Putamen (tissue), 1 donor: ENCODE measurements at places on chromosomes 4 and X.

- DNase-seq, result no peak
These were observed 34.5 kb upstream of the CDKN2AIP start for GRCh38 chr4:183409934-183410333.

DNA sequence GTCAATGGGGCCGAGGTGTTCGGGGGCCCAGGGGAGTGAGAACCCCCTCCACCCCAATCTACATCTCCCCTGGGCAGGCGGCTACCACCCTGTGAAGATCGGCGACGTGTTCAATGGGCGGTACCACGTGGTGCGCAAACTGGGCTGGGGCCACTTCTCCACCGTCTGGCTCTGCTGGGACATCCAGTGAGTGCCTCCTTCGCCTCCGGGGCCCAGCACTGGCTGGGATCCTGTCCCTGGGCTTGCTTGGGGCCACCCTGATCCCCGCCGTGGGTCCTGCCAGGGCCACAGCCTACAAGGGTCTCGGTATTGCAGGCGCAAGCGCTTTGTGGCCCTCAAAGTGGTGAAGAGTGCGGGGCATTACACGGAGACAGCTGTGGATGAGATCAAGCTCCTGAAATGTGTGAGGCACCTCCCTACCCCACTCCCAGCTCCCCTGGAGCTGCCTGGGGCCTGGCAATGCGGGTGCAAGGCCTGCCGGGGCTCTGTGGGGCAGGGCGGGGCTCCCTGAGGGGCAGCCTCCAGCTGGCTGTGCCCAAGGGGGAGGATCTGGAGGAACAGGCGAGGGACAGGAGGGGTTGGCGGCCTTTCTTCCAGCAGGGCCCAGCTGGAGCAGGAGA lies 697 bp downstream of the SRPK3 start:
- no peak for DNase-seq

DNA sequence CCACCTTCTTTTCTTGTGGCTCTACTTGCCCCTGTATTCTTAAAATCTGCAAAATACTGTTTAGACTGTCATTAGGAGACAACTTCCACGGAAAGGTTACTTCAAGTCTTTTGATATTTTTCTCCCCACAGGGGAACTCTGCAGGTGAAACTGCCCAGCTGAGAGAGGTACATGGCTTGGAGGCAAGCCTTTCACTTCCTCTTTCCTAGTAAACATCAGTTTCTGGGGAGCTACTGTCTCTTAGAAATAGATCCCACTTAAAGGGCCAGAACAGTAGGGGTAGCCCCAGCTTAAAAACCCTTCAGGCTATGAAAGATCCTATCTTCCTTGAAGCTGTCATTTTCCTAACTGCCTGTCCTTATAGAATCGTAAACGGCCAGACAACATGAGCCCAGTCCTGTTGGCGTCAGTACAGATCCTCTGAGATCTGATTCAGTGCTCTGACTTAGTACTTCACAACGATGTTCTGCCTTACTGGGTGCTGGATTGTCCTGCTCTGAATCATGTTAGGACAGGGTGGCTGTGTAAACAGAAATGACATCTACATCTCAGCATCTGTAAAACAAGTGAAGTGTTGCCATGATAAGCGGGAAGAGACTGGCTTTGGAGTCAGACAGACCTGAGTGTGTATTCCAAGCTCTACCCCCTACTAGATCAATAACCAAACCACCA lies 102.1 kb downstream of the ITIH6 start:
- no peak for DNase-seq

GRCh38 chr4:2072971-2073807 lies 14.1 kb downstream of the NAT8L start:
- DNase-seq, result no peak

- DNase-seq, result no peak
These were observed 16.4 kb upstream of the HSFX1 start for GRCh38 chrX:149757206-149758067.

DNA sequence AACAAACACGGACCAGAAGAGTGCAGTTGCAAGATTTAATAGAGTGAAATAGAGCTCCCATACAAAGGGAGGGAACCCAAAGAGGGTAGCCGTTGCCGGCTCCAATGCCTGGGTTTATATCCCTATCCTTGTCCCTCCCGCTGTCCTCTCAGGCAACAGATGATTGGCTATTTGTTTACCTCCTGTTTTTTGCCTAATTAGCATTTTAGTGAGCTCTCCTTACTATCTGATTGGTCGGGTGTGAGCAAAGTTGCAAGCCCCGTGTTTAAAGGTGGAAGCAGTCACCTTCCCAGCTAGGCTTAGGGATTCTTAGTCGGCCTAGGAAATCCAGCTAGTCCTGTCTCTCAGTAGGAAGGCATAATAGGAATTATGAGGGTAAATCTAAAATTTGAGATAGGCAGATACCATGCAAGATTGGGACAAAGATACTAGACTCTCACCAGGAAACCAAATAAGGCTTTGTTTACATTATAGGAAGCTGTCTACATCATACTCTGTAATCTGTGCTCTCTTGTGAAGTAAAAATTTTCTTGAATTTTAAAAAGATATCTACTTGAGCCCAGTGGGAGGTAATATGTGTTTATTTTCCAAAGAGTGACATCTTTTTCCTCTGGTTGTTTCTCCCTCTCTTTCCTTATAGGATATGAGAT lies 65.9 kb downstream of the ATP10D start:
- no peak for DNase-seq

GRCh38 chr4:153421941-153422340 lies 44.2 kb upstream of the TMEM131L start:
- DNase-seq, result no peak

- no peak for DNase-seq
These were observed 3.2 kb downstream of the SLC9A7 start for GRCh38 chrX:46755671-46756070.

DNA sequence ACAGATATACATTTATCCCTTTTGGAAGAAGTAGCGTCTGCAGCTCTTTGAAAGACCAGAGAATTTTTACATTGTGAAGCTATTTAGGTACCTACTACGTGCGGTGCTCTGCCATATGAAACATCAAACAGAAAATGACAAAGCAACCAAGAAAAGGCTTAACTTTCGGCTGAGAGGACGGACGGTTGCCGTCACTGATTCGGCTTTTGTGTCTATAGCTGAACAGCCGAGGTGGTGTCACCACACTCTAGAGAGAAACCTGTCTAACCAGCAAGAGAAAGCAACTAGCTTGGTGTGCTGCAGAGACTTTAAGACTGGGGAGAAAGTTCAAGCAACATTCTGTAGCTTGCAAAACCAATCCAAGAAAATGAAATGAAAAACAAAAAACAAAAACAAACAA lies 145.5 kb downstream of the SHOX start:
- no peak for DNase-seq

- no peak for DNase-seq
These were observed 17.7 kb upstream of the ASB5 start for GRCh38 chr4:176286728-176287127.

- DNase-seq, result no peak
These were observed 22.7 kb upstream of the ACSL1 start for GRCh38 chr4:184848510-184848909.

GRCh38 chrX:140733766-140734342 lies 24.3 kb downstream of the LINC00632 start:
- peak; percentile 53 for DNase-seq

DNA sequence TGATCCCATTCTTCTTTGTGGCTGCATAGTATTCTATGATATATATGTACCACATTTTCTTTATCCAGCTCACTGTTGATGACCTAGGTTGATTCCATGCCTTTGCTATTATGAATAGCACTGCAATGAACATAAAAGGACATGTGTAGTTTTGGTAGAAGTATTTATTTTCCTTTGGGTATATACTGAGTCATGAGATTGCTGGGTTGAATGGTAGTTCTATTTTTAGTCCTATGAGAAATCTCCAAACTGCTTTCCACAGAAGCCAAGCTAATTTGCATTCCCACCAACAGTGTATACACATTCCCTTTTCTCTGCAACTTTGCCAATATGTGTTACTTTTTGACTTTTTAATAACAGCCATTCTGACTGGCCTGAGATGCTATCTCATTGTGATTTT lies 278.3 kb downstream of the PCDH18 start:
- no peak for DNase-seq

- DNase-seq, result no peak
These were observed 69.5 kb downstream of the IL15 start for GRCh38 chr4:141705747-141706377.

DNA sequence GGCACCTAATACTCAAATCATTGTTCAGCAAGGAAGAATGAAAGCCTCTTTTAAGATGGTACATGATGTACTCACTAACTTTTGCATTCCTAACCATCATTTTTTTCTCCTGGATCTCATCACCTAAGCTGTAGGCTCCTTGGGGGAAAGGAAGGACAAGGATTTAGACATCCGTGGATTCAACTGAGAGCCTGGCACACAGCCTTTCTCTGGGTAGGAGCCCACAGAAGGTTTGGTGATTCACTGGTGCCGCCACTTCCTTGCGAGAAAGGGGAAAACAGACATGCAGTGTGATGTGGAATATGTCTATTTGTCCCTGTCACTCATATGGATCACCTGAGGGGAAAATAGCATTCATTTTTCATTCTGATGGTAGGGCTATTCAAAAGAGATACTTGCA lies 147.3 kb downstream of the PCDH7 start:
- no peak for DNase-seq

- DNase-seq, result no peak
These were observed 115.1 kb downstream of the PPP3CA start for GRCh38 chr4:101232074-101232776.

- no peak for DNase-seq
These were observed 147.1 kb downstream of the CAMK2D start for GRCh38 chr4:113614414-113614813.

GRCh38 chr4:121950680-121951520 lies 960 bp downstream of the TRPC3 start:
- DNase-seq, result no peak

GRCh38 chrX:18833071-18833731 lies 125.8 kb downstream of the PPEF1 start:
- no peak for DNase-seq

- DNase-seq, result no peak
These were observed 26.5 kb downstream of the HS3ST1 start for GRCh38 chr4:11402192-11402591.

DNA sequence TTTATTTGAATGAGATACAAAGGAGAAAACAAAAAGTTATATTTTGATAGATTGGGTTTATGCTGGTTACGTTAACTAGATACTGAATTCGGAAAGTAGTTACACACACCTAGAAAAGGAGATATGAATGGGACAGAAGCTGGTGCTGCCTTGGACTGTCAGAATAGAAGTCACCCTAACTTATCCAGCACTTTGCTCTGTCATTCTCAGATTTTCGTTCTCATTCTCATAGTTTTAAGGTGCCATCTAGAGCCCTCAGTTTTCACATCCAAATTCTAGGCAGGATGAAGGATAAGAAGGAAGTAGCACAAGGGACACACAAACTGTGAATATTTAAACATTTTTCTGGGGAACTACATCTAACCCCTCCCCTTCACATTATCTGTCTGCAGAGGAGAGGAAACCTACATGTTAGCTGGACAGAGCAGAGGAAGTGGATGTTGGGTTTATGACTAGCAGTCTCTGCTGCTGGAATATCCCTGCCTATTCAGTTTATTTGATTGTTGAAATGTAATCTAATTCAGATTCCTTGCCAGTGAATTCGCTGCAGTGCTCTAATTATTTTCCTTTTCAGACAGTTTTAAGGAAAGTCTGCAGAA lies 521.9 kb downstream of the FAT4 start:
- DNase-seq, result no peak

DNA sequence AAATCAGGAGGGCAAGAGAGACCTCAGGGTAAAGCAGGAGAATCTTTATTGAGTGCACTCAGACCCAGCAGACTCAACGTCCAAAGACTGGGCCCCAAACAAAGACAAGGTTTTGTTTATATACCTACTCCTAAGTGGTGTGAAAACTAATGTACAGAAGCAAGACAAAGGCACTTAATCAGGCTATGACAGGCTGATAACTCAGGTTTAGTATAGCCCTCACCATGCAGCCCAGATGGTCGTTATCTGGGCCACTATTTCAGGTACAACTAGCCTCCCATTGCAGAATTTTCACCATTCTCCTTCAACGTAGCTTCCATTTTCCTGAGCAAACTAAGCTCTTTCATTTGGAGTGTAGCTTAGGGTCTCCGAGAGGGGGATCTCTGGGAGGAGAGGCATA lies 36.9 kb downstream of the SULT1E1 start:
- no peak for DNase-seq

DNA sequence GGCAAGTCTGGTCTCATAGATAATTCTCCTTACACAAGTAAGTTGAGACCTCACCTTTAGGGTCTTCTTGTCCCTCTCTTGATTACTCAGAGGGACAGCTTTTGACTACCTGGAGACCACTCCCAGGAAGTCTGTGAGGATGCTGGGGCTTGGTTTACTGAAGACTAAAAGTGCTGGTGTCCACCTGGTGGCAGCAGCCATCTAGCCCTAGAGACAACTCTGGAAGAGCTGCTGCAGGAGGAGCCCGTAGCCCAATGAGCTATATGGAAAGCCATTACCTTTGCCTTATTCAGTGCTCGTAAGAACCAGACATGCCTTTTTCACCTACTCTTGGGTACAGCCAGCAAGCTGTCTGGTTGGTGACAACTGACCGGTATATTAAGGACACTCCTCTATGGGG lies 7.3 kb downstream of the FGFBP2 start:
- DNase-seq, result no peak
